ENCODE measurements at places on chromosomes 6 and 20.

DNA sequence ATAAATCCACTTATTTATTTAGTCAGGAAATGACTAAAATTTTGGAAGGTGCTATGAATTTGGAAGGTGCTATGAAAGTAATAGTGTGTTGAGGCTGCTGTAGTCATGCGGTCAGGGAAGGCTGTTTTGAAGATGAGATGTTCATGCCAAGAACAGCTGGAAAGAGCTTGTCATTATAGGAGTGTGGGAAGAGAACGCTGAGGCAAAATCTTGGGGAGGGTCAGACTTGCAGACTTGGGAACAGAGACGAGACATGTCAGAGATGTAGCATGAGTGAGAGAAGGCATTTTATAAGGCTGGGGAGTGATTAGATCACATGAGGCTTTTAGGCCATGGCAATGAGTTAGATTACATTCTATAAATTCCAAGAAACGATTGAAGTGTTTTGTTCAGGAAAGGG is 124.0 kb upstream of the B3GAT2 start:
- DNase-seq = no peak

GRCh38 chr6:55047451-55048044 is 126.8 kb upstream of the HCRTR2 start:
- DNase-seq = no peak

- DNase-seq = no peak
Observed at GRCh38 chr20:57291003-57291402, 24.6 kb upstream of the BMP7 start.

DNA sequence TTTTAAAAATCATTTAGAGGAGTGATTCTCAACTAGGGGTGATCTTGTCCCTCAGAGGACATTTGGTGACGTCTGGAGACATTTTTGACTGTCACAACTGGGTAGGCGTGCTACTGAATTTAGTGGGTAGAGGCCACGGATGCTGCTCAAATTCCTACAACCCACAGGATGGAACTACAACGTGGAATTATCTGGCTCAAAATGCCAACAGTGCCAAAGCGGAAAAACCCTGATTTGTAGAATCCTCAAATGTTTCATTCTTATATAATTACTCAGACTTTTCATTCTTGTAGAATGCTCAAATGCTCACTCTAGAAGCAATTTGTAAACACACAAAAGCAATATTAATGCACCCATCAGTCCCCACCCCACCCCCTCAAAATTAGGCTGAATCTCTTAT is 229.8 kb downstream of the ZMYND8 start:
- DNase-seq = no peak

- DNase-seq = no peak
Observed at GRCh38 chr6:145886228-145886956, 71.8 kb upstream of the FBXO30 start.

DNA sequence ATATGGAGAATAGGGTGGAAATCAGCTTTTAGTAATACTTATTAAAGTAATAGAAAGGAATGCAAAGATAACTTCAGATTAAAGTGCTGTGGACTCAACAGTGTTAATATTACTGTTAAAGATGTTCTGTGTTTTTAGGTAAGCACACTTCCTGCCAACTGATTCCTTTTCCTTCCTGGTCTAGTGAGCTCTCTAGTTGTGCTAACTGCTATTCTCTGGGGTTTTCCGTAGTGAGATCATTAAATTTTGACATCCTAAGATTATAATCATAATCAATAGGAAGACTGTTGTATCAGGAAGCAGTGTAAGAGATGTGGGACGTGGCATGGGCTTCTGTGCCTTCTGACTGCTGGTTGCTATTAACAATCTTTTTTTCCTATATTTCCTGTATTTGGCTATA is 1.2 kb upstream of the TMEM217 start:
- DNase-seq = peak; percentile 63

DNA sequence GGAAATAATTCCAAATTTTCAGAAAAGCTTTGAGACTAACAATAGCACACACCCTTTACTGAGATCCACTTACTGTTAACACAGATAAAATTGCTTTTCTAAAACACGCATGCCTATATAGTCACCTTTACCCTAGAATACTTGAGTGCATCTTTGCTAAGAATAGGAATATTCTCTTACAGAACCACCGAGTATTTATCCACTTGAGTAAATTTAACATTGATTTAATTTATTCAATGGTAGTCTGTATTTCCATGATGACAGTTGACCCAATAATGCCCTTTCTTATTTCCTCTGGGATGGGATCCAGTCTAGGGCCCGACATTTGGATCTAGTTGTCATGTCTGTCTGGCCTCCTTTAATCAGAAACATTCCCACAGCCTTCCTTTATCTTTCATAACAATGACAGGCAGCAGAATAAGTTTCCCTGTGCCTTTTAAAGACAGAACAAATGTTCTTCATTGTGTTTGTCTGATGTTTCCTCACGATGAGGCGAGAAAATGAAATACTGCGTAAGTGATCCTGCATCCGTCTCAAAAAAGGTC is 56.6 kb upstream of the ERVFRD-1 start:
- DNase-seq = no peak

DNA sequence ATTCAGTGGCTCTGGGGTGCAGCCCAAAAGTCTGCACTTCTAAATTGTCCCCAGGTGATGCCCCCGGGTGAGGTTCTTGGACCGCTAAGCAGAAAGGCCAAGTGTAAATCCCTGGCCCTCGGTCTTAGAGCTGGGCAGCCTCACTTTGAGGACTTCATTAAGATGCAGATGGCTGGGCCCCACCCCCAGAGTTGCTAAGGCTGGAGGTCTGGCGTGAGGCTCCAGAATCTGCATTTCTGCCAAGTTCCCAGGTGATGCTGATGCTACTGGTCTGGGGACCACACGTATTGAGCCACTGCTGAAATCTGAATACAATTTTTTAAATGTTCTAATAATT is 735 bp upstream of the SLC23A2 start:
- DNase-seq = no peak

- no peak for DNase-seq
Observed at GRCh38 chr6:148134592-148134991, 208.0 kb upstream of the SASH1 start.

- DNase-seq = no peak
Observed at GRCh38 chr6:113481458-113481857, 375.7 kb upstream of the MARCKS start.

DNA sequence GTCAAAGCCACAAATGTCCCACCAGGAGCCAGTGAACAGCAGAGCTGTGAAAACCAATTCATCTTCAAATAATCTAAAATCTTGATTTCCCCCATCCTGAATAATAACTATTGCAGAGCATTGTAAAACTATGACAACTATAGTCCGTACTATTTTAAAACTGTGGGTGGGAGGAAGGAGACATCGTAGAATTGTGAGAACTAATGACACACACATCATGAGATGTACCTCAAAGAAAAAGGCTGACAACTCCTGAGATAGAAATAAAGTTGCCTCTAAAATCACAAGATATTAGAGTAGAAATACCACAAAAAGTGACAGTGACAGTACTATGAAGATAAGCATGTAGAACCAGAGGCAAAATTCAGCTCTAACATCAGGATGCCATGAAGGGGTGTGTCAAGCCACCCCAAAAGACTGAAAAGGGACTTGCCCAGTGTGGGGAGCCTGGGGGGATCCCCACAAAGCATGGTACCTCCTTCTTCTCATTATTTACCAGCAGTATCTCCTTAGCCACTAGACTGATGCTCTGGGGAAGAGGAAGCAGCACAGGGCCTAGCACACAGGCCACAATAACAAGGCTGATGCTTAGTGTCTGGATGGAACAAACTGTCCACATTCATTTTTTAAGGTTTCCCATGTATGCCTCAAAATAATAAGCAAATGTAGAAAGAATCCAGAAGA is 13.4 kb downstream of the NAPB start:
- DNase-seq = no peak

DNA sequence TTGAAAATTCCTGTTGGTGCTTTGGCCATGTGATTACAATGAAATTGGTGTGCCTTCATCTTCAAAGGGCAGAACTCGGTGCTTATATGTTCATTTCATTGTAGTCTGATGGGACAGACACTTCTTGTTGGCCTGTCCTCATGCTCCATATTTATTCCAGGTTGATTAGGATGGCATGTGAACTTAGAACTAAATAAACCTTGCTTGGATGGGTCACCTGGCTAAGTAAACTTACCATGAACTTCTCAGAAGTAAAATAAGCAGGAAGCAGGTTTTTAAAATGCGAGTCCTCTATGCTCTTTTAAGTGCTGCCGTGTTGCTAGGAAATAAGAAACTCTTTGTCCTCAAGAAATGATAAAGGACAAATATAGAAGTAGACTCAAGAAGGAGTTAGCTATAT is 26.7 kb downstream of the ZDHHC14 start:
- no peak for DNase-seq

DNA sequence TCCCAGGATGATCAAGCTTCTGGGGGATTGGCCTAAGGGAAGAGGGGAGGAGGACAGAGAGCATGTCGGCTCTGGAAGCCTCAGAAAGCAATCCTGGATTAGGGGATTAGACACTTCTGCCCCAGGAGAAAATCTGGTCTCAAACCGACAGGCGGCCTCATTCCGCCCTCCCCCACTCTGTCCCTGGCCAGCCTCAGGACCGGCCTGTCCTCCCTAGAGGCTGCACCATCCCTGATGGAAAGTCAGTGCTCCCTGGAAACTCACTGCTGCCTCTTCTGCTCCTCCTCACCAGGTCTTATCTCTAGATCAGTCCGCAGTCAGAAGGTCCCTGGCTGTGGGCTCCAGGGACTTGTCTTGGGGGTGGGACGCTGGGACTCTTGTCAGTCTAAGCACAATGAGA is 905 bp upstream of the SLC12A5 start:
- no peak for DNase-seq

DNA sequence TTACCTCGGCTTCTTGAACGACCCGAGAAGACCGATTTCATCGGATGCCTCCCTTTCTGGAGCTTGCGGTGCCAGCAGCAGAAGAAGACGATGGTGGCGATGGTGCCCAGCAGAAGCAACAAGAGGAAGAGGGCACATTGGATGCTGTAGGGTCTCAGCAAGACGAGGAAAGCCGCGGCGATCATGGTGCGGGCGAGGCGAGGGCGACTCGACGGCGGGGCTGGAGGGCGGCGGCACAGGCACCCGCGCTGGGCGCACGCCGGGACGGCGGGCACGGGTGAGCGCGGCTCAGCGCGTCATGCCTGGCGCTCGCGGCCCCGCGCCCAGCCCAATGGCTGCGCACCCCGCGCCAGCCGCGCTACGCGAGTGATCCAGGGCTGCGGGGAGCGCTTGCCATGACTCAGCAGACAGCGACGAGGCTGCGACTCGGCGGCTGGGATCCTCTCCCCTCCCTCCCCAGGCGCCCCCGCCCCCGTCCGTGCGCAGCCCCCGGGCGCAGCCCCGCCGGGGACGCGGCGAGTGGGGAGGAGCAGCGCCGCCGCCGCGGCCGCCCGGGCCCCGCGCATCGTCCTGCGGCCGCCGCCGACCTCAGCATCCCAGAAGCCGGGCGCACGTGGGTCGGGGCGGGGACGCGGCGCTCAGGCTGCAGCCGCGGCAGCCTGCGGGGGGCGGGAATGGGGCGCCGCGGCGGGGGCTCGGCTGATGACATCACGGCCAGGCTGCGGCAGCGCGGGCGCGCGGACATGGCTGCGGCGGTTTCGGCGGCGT is at the start of gene BEND6:
Gene BEND6, plus strand, starts transcription at position 705 of the 768 bp plus-strand sequence. CDS start 26,704 bp downstream, outside the sequence.
- peak; percentile 25 for DNase-seq

- DNase-seq = no peak
Observed at GRCh38 chr20:46695892-46696291, 6.6 kb upstream of the TP53RK start.

GRCh38 chr6:31113861-31114540 is 599 bp upstream of the PSORS1C1 start:
- DNase-seq = no peak

DNA sequence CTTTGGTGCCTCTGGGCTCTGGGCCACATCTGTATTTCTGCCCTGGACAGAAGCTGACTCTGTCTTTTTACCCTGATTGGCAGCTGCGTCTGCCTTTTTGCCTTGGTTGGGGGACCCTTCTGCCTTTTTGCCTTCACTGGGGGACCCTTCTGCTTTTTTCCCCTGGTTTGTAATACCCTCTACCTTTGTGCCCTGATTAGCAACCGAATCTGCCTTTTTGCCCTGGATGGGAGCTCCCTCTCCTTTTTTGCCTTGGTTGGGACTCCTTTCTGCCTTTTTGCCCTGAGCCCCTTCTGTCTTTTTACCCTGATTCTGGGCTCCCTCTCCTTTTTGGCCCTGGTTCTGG is 23.4 kb downstream of the RRBP1 start:
- DNase-seq = no peak

Measured in hematopoietic multipotent progenitor cell treated with erythropoietin and hydrocortisone succinate and interleukin-3 and kit ligand, for 17 days (in vitro differentiated cells).